ENCODE measurements at places on chromosomes 1 and 21.

- DNase-seq: no peak
These were observed 11.4 kb upstream of the SELE start for GRCh38 chr1:169745015-169745861.

DNA sequence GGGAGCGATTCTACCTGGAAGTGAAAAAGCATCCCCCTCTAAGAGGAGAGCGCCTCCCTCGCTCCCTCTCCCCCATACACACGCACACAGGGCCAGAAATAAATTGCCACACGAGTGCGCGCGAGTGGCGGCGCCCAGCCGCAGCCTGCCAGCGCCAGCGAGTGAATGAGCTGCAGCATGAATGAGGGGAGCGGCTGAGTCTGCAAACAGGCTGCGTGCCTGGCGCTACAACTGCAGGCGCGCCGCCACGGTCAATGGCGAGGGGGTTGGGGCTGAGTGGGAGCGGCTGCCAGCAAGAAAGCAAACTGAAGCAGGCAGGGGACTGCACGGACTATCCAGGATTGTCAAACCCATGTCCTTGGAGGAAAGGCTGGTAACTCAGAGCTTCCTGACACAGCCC, 2.2 kb downstream of the CAMK1G start:
- no peak for DNase-seq

DNA sequence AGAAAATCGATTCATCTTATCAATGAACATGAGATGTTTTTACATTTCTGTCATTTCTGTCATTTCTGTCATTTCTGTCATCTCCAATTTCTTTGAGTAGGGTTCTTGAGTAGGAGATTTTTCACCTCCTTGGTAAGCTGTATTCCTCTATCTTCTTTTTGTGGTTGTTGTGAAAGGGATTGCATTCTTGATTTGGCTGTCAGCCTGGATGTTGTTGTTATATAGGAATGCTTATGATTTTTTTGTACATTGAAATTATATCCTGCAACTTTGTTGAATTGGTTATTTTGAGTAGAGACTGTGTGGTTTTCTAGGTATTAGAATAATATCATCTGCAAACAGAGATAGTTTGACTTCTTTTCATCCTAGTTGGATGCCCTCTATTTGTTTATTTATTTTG, 1233.7 kb downstream of the PLA2G4A start:
- DNase-seq: no peak

- DNase-seq: peak; percentile 18
These were observed 97.8 kb downstream of the FMN2 start for GRCh38 chr1:240189386-240189989.

DNA sequence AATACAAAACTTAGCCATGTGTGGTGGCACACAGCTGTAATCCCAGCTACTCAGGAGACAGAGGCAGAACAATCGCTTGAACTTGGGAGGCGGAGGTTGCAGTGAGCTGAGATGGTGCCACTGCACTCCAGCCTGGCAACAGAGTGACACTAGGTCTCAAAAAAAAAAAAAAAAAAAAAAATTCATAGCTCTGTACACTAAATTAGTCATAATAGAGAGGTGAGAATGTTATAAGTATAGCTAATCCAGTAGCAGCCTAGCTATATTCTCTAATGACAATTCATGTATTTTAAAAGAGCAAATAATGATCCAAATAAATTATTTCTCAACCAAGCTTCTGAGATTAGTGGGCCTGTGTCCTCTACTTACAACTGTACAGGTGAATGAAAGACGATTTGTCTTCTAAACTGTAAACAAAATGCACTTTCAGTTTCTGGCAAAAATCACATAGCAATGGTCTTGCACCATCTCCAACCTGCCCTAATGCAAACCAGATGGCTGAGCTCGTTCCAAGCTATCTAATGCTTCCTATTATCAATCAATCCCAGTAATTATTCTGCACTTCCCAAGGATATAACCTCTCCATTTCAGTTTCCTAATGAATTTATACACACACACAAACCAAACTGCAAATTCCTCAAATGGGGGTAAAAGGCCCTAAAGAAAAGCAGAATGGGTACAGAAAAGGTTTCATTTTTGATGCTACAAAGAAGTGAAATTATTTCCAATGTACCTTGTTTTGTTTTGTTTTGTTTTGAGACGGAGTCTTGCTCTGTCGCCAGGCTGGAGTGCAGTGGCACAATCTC, 56.5 kb downstream of the GATAD2B start:
- DNase-seq: no peak

GRCh38 chr1:152983234-152983633, 647 bp upstream of the SPRR1A start:
- no peak for DNase-seq

All from germinal center (tissue), 1 donor.